Kidney tubule cell (primary cell): ENCODE measurements at places on chromosomes 3 and 15.
A peak's percentile ranks its signal among the peaks of the same experiment; 100 is the strongest.

GRCh38 chr3:65619888-65620287 is 418.8 kb downstream of the MAGI1 start:
- no peak for DNase-seq

DNA sequence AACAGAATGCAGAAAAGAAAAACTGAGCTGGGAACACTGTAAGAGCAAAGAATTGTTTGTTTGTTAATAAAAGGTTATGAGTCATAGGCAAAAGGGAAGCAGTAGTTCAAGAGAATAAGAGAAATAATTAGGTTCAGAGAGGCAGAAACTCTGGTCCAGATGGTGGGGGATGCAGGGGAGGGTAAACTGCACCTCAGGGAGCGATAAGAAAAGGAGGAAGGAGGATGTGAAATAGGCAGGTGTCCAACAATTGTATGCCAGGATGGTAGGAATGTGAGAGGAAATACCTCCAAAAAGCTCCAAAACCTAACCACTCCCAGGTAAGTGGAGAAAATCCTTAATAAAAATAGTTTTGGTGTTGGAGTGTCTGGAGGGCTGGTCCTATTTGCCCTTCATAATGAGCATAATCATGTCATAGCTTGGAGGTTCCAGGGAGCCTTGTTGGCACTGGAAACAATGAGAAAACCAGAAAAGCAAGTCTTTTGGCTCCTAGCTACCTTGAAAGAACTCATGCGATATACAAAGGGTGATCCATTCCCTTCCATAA is 405.4 kb upstream of the TBL1XR1 start:
- DNase-seq, result peak; percentile 21

GRCh38 chr3:86990734-86991481 is at the start of gene VGLL3:
Gene VGLL3, minus strand, starts transcription at chr3:86991149. Its CDS starts 406 bp downstream, at chr3:86990743.
- peak; percentile 59 for DNase-seq

GRCh38 chr3:101902041-101902440 is 52.7 kb downstream of the NFKBIZ start:
- DNase-seq, result peak; percentile 100

DNA sequence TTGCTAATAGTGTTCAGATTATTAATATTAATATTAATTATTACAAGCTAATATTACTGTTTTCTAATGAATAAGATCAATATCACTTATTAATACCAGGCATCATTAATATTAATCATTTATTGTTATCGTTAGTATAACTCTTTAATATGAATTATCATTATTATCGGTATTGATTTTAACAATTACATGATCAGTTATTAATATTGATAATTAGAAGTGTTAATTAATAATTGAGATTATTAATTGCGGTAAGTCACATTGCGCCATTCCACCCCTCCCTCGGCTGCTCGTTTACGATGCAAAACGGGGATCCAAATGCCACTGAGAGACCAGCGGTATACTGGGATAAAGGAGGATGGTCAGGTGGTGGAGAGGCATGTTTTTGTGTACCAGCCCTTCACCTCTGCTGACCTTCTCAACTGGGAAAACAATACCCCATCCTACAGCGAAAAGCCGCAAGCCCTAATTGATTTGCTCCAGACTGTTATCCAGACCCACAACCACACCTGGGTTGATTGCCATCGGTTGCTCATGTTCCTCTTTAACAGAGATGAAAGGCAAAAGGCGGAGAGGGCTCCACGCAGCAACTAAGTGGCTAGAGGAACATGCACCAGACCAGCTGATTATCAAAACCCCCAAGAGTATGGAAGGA is 28.6 kb upstream of the SSUH2 start:
- no peak for DNase-seq

GRCh38 chr15:74892313-74892712 is 2.5 kb downstream of the MPI start:
- peak; percentile 70 for DNase-seq
